ENCODE measurements at places on chromosomes 5 and 9.

GRCh38 chr5:74889523-74890105 lies 23.4 kb upstream of the FAM169A start:
- DNase-seq: no peak

GRCh38 chr5:56650386-56650785 lies 165.0 kb upstream of the MAP3K1 start:
- no peak for DNase-seq

- no peak for DNase-seq
These were observed 442.6 kb upstream of the RGMB start for GRCh38 chr5:98330871-98331270.

DNA sequence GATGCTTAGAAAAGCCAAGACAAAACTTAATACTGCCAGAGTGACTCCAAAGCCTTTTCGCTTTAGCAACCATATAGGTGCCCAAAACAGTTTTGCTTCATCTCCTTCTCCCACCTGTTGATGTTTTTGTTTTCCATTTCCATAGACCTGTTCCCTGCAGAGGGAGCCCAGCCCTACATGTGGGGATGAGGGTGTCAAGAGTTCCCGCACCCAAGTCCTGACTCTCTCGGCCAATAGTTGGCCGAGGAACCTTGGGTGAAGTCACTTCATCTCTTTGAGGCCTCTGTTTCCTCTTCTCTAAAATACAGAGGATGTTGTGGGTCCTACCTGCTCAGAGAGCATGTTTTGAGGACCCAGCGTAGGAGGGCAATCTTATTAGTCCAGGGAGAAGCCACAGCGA lies 38.5 kb upstream of the LCP2 start:
- DNase-seq: no peak

- DNase-seq: no peak
These were observed 35.3 kb upstream of the JMY start for GRCh38 chr5:79200573-79201183.

Data from fibroblast of skin of left biceps (primary cell).